ENCODE measurements at places on chromosomes 16 and 17.

DNA sequence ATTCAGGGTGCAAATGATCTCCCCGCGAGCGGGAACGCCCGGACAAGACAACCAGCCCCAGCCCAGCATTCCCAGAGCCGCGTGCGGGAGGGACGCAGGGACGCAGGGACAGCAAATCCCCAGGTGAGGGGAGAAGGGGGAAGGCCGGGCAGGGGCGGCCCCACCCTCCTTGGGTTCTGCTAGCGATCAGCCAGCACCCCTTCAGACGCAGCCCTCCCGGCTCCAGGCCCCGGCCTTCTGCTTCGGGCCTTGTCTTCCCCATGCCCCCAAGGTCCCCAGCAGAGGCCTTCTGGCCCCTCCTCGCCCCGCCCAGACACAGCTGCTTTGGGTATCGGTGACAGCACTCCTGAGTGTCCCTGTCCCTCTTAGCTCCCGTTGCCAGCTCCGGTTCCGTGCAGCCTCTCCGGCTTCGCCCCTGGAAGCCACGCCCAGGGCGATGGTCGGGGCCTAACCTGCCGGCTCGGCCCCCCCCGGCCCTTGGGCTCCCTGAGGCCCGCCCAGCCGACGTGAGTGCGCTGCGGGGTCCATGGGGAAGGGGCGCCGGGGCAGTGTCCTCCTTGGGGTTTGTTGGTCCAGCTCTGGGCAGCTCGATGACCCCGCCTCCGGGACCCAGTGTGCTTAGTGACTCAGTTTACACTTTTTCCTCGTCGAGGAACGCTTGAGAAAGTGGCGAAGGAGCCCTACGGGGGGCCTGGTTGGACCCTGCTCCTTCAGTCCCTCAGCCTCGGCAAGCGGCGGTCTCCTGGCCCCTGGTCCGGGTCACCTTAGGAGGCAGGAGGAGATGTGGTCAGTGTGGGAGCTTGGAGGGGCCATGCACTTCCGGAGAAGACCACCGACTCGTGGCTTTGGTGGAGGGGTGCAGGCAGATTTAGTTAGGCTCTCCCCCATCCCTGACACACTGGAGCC, 50.5 kb upstream of the AMZ2 start:
- DNase-seq: no peak

GRCh38 chr17:73292031-73292531, 19.7 kb downstream of the CDC42EP4 start:
- no peak for DNase-seq

- no peak for DNase-seq
Measured at GRCh38 chr17:28523186-28523585, 17.0 kb downstream of the FOXN1 start.

GRCh38 chr16:27430923-27431484, 29.0 kb downstream of the IL21R start:
- peak; percentile 99 for DNase-seq

DNA sequence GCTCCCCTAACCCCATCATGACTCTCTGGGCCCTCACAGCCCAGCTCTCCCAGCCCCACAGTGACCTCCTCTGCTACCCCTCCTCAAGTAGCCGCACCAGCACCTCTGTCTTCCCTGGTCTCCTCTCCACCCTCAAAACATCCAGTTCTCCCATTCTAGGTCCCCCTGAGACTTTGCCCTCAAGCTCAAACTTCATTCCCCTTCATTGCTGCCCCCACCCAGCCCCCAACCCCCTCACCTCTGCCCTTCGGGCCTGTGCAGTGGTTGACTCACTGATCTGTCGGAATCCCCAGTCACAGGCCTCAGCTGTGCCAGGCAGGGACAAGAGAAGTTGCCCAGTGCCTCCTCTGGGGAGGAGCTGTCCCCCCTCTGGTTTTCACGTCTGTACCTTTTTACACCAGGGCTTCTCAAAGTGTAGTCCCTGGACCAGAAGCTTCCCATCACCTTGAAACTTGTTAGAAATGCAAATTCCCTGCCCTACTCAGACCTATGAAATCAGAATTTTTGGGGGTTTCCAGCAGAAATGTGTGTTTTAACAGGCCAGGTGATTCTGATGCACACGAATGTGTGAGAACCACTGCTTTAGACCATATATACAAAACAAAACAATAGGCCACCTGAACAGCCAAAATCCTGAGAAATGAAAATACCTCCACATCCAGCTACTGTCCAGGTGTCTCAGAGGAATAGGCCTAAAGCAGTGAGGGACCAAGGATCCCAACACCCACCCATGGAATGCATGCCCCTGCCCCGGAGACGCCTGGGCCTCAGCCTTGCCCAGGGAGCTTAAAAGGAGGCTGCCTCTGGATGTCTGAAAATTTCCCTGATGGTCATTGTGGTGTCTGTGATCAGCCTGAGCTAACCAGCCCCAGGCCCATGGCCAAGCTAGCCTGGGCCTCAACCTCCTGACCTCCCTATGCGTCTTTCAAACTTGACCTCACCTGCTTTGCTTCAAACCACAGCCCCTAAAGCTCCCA, 853 bp upstream of the DOK4 start:
- DNase-seq: no peak

DNA sequence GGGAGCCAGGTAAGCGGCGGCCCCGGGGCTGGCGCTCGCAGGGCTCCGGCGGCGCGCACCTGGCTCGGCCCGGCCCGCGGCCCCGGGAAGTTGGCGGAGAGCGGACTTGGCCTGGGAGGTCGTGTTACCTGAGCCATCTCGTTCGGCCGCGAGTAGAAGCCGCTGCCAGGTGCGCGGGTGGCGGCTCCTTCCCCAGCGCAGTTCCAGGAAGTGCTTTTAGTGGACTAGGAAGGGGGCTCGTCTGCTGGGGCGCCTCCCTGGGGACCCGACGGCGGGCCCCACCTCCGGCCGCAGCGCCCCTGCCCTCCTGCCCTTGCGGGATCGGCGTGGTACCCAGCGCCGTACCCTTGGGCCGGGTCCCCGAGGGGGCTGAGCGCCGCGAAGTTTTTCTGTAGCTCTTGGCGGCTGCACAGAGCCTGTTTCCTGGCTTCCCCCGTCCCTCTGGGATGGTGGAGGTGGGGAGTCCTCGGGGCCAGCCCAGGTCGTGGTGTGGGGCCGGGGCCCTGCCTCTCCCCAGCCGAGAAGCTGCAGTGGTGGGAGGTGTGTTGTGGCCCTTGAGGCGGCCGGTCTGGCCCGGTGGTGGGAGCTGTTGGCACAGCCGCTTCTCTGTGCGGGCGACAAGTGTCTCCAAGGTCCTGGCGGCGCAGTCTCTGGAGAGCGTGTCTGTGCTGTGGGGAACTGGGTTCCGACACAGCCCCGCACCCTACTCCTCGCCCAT, 96.9 kb downstream of the RAB11FIP4 start:
- DNase-seq: no peak
